ENCODE measurements at places on chromosomes 1 and 21.
A peak's percentile ranks its signal among the peaks of the same experiment; 100 is the strongest.

- no peak for DNase-seq
Measured at GRCh38 chr1:99305626-99306025, 41.3 kb downstream of the PLPPR4 start.

DNA sequence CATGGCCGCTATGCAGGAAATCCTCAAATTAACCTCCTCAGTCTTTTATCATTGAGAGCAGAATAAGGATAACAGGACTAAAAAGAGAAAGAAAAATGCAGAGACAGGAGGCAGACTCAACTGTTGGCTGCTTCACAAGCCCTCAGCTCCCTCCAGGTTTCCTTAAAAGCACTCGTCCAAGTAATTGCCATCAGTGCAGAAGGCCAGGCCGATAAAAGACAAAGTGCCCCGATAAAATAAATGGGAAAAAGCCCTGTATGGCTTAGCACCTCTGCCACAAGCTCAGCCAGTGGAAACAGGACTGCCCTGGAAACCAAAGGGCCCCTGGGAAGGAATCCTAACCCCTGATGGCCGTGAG, 8.1 kb downstream of the S100A6 start:
- no peak for DNase-seq

DNA sequence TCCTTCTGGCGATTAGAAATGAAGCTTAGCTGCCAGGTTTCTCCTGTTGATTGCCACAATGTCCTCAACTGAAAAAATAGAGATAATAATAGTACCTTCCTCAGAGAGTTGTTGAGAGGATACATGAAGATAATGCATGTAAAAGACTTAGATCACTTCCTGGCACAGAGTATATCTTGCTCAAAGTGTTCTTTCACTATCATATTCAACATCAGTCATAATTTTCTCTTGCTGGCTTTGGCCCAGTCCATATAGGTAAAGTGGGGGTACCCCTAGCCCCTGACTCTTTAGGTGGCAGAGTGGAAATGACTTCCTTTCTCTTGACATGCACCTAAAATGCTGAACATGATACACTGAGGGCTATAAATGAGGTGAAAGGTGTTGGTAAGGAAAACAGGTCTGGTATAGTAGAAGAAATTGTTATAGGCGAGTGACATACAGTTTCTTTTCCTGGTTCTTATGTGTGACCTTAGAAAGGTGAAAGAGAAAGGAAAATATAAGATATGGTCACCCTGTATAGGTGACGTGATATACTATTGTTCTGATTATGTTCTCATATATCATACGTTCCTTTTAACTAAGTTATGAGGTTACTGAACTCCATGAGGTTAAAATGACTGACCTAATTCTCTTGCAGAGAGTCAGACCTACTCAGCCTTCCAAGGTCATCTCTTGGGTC, 209.9 kb upstream of the DEPDC1 start:
- no peak for DNase-seq

GRCh38 chr1:191085121-191085520, 607.5 kb upstream of the BRINP3 start:
- no peak for DNase-seq

DNA sequence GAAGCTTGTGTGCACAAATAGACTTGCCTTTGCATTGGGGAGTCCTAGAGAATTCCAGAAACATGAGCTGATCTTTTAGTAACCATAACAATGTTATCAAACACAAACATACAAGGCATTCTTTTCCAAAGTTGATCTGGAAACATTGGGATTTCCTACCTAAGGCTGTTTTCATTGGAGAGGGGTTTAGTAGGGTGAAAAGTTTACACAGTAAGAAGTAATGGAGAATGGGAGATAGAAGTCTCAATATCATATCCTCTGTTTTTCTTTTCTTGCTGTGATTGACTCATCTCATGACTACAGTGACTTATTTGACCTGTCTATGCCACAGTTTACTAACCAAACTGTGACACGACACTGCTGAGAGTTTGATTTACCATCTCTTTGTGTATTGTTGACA, 65.6 kb upstream of the PLA2G4A start:
- no peak for DNase-seq

DNA sequence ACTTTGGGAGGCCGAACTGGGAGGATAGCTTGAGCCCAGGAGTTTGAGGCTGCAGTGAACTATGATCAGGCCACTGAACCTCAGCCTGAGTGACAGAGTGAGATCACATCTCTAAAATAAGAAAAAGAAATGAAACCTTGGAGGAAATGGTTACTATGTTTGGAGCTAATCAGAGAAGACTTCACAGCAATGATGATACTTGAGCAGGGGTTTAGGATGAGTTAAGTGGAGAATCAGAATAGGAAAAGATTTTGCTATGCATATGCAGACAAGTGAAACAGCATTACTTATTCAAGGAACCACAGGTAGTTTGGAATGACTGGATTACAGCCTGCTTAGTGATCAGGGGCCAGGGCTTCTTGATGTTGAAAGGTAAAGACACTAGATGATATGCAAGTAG, 1.3 kb upstream of the CD5L start:
- DNase-seq, result no peak

DNA sequence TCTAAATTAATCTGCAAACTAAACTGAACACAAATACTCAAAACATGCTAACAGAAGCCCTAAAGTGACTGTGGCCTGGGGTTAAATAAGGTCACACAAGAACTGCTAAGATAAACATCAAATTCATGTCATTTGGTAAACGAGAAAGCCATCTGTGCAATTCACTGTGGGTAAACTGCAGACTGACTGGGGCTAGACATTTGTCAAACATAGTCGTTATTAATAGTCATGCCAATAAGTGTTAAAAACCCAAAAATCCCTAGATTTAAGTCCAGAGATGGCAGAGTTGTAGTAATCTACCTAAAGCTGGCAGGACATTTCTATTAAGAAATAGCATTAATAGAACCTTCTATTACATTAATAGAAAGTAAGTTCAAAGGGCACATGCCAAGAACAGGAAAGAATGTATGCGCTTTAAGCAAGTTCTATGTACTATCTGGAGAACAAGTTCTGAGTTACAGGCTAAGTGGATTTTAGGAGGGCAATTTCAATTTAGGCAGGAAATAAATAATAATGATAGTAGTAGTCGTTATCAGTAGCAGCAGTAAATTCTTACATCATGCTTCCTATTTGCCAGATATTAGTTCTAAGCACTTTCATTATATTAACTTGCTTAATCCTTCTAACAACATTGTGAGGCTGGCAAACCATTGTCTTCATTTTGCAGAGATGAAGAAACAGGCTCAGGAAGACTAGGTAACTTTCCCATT, 8.6 kb downstream of the EDEM3 start:
- no peak for DNase-seq

DNA sequence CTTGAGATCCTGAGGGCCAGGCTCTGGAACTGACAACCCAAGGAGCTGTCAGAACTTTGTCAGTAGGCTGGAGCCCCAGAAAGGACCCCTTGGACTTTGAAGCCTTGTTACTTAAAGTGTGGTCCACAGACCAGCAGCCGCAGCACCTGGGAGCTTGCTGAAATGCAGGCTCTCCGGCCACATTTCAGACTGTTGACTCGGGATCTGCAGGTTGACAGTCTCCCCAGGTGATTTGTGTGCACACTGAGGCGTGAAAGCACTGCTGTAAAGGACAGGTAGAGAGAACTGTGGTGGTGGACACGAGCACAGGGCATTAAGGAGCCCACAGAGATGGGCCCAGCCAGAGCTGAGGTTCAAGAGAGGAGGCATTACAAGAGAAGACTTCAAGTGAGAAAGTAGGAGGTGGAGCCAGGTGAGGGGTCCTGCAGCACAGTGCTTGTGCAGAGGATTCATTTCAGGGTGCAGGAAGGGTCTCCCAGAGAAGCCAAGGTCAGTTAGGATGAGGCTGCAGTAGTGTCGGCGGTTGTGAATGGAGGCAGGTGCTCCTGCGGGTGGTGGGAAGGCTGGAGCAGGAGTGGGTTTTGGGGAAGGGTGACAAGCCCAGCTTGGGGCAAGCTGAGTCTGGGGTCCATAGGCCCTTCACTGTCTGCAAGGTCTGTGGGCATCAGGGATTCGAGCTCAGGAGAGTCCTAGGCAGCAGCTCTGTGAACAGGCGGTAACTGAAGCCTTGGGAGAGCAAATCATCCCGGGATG, 4.6 kb downstream of the HYI start:
- no peak for DNase-seq

DNA sequence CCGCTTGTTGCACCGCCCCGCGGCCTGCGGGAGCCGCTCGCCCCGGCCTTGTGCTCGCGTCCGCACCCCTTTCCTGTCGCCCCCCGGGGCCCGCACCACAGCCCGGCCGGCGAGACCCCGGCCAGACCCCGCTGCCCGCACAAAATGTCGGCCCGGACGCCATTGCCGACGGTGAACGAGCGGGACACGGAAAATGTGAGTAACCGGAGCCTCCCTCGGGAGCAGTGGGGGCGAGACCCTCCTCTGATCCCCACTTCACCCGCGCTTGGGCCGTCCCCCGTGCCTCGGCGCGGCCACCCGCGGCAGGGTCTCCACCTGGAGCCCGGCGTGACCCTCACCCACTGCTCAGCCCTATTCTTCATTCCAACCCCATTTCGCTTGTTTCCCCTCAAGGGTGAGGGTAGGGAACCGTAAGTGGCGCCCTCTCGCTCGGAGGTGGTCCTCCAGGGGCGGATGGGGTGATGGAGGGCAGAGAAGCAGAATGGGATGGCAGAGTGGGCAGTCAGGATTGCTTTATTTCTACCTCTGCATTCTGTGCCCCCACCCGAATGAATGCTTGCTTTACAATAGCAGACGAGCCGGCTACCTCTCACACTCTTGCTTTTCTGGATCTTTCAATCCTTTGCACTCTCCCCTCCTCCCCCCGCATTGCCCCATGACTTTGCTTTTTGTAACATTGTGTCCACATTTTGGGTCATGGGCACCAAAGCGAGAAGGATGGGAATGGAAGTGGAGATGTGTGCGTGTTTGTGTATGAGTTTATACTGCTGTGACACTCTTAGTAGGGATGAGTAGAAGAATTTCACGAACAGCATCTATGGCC, 954 bp downstream of the MARK1 start:
- no peak for DNase-seq

DNA sequence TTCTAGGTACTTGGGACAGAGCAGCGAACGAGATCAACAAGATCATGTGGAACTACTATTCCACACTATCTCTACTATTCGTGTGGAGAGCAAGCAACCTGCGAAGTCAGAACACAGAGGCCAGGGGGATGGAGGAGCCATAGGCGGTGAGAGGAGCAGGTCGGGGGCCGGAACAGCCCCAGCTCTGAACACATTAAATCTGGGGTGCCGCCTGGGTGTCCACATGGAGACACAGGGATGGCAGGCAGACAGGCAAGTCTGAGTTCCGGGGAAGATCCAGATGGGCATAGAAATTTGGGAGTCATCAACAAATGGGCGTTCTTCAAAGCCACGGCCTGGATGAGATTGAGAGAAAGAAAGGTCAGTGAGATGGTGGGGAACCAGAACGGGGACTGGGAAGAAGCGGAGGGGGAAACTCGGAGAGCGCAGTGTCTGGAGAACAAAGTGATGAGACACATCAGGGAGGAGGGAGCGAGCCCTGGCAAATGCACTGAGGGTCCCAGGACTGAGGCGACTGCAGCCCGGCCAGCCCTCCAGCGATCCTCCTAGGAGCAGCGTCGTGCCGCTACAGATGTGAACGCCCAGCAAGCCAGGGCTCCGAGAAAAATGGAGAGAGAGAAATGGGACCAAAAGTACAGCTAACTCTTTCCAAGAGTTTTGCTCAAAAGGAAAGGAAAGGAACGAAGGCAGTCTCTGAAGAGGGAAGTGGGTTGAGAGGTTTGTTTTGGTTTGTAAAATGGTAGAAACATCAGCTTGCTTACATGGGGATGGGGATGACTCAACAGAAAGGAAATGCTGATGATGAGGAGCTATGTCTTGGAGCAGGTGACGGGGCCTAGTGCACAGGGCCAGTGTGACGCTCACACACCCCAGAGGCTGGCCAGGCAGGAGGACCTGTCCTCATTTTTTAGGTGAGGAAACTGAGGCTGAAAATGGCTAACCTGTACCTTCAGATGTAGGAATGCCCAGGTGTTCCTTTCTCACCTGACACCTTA, 84.5 kb downstream of the GLIS1 start:
- no peak for DNase-seq

DNA sequence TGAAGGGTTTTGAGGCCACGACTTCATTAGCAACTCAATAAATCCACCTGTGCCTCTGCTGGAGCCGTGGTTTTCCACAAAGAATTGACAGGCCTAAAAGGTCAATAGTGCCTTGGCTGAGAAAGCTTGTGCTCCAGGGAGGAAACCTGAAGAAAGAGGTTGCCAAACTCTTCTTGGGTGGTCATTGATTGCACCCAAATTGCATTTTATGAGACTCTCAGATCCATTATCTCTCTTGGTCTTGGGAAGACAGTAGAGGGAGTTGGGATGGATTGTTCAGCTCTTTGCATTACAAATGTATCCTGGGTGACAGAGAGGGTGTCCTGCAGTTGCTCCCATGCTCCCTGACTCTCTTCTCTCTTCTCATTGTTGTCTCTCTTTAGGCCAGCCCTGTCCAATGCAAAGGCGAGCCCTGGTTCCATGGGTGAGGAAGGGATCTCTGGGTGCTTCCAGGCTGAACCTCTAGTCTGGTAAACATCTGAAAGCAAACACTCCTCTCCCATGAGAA, 46.1 kb upstream of the HTR1D start:
- DNase-seq, result no peak

- no peak for DNase-seq
Measured at GRCh38 chr1:17207046-17207445, 2.1 kb downstream of the PADI1 start.

GRCh38 chr1:203593723-203594122, 32.9 kb upstream of the ATP2B4 start:
- peak; percentile 46 for DNase-seq

- no peak for DNase-seq
Measured at GRCh38 chr21:38315122-38315521, 58.3 kb downstream of the KCNJ15 start.

DNA sequence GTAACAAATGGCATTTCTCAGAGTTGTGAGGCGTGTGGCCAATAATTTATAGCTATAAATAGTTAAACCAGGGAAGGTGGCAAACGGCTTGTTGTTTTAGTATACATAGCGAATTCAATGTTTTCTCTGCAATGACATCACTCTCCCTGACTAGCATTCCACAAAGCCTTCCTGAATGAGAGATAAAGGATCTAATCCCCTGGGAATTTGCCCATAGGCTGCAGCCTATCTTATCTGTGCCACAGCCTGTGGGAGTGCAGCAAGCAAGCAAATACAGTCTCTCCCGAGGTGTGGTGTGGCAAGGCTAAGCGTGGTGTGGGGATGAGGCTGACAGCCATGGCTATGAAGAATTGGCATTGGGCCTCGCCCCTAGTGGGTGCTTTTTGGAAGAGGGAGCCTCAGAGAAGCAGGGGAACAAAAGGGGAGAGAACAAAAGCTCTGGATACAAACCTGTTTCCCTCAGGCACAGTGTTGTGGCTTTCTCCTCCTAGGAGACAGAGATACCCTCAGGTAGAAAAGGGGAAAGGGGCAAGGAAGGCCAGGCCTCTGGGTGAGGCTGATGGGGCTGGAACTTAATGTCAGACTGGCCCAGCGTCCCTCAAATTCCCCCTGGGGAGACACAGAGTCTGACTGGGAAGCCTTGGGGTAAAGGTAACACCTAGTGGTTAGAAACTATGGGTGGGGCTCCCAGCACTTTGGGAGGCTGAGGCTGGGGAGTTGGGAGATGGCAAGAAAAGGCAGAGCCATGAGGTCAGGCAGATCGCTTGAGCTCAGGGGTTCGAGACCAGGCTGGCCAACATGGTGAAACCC, 8.9 kb downstream of the TAGLN2 start:
- DNase-seq, result no peak

GRCh38 chr1:226086776-226087175, 24.3 kb downstream of the H3-3A start:
- no peak for DNase-seq
